ENCODE measurements at places on chromosomes 6 and 20. TPM values are rescaled to one million over a fixed set of nuclear protein-coding genes. Genes with fewer than 3 reads are reported as not detected.

The ME1 gene
- total RNA-seq: 23.4 TPM

GRCh38 chr20:58694241-58695083 lies 1.9 kb downstream of the NPEPL1 start:
- no peak for DNase-seq

DNA sequence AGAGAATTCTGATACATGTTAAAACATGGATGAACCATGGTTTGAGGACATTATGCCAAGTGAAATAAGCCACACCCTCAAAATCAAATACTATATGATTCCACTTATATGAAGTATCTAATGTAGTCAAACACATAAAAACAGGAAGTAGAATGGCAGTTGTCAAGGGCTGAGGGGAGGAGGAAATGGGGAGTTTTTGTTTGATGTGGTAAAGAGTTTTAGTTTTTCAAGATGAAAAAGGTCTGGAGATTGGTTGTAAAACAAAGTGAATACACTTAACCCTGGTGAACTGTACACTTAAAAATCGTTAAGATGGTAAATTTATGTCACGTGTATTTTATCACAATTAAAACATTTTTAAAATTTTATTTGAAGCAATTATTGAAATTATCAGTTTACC lies 127.4 kb upstream of the GRIK2 start:
- DNase-seq: no peak

GRCh38 chr20:33450867-33451266 lies 7.3 kb upstream of the SNTA1 start:
- no peak for DNase-seq

DNA sequence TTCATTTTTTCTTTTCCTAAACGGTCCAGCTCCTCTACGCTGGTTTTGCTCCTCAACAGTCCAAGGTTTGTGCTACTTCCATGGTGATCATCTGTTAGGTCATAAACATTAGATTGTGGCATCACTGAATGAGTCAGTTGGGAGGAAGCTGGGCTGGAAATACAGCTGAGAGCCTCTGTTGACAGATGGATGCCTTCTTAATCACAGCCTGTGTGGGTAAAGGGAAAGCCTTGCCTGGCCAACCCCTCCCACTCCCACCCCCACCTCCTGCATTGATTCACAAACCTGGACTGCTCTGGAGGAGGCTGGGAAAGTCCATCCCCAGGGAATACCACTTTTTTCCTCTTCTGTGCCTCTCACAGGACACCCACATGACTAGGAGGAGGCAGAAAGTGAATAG lies 180.6 kb upstream of the CCN2 start:
- peak; percentile 59 for DNase-seq

DNA sequence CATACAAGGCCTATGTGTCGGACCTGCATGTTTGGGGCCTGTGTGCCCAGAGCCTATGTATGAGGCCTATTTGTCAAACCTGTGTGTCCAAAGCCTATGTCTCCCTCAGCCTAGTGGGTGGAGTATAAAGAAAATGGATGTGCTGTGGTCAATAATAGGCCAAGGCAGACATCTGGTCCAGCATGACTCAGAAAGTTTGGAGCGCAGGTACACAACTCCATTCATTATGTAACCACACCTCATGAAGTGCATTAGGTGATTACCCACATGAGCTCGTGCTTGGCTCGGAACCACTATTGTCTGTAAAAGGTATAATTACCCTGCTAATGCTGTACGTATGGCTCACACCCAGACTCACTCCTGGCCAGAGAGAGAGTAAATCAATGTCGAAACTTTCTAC lies 302.4 kb upstream of the POU3F2 start:
- no peak for DNase-seq

DNA sequence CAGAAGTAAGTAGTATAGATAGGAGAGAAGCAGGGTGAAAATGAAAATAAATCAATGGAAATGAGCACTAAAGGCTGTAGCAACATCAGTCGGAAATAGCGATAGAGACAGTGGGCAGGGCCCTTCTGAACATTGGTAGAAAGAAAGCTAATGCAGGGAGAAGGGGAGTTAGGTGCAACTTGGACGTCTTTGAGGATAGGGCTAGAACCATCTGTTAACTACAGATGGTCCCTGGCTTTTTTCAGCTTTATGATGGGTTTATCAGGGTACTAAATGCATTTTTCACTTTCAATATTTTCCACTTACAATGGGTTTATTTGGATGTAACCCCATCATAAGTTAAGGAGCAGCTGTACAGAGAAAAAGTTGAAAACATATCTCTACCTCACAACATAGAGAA lies 72.8 kb upstream of the CNR1 start:
- no peak for DNase-seq

- DNase-seq: no peak
Observed at GRCh38 chr6:31877651-31878161, 1.1 kb downstream of the SLC44A4 start.

DNA sequence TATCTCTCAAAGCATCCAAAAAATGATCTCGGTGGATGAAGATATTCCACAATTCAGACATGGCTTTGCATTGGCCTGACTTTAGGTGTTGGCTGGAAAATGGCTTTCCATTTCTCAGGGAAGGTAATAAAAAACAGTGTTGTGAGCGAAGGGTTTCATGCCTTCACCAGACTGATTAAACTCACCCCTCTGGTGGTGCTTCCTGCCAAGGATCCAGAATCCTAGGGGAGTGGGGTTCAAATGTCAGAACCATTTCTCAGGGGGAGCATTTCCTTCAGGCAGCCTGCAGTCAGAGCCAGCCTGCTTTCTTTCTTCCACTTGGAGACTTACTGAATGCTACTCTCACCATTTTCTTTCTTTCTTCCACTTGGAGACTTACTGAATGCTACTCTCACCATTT lies 45.7 kb upstream of the SMIM28 start:
- no peak for DNase-seq

The BPIFB6 gene
- total RNA-seq: not detected

GRCh38 chr6:138550346-138550767 lies 51.1 kb upstream of the NHSL1 start:
- no peak for DNase-seq

The ATP6V1G2 gene
- 1.9 TPM for total RNA-seq

GRCh38 chr6:138157986-138158638 lies 3.6 kb upstream of the ARFGEF3 start:
- no peak for DNase-seq

The CNKSR3 gene
- 16.6 TPM for total RNA-seq

The LPA gene
- not detected for total RNA-seq

The BMP6 gene
- 13.4 TPM for total RNA-seq

DNA sequence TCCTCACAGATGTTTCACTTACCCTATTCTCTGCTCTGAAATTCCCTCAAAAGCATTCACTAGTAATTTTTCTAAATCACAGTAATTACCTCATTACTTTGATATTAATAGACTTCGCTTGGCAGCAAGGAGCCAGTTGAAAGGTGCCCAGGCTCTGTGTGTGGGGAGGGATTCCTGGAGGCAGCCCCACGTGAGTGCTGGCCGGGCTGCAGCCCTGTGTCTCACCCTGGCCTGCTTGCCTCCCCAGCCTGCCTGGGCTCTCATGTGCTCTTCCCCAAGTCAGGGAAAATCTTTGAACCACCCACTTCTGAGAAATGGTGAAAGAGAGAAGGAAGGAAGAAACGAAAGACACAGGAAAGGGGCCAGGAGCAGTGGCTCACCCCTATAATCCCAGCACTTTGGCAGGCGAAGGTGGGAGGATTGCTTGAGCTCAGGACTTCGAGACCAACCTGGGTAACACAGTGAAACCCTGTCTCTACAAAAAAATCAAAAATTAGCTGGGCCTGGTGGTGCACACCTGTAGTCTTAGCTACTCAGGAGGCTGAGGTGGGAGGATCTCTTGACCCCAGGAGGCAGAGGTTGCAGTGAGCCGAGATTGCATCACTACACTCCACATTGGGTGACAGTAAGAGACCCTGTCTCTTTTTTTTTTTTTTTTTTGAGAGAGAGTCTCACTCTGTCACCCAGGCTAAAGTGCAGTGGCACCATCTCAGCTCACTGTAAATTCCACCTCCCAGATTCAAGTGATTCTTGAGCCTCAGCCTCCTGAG lies 20.0 kb upstream of the SNTA1 start:
- no peak for DNase-seq

The CALHM4 gene
- not detected for total RNA-seq

GRCh38 chr6:133609415-133610226 lies 279.3 kb upstream of the TCF21 start:
- DNase-seq: no peak

- no peak for DNase-seq
Observed at GRCh38 chr6:48713612-48714011, 602.6 kb upstream of the PTCHD4 start.

DNA sequence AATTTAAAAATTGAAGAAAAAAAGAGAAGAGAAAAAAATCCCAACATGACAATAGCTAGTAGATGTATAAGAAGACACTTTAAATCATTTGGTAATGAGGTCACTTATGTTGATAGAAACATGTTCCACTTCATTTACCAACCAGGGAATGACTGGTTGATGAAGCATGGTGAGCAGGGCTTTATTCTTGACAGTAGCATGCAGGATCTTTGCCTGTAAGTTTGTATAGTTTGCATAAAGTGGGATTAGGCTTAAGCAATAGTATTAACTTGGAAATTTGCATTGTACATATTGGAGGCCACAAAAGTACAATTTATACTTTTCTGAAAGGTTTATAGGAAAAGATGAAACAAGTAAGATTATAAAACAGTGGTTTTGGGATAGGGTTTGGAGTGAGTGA lies 67.0 kb downstream of the NOX3 start:
- no peak for DNase-seq

The KCNK5 gene
- total RNA-seq: 1.2 TPM

DNA sequence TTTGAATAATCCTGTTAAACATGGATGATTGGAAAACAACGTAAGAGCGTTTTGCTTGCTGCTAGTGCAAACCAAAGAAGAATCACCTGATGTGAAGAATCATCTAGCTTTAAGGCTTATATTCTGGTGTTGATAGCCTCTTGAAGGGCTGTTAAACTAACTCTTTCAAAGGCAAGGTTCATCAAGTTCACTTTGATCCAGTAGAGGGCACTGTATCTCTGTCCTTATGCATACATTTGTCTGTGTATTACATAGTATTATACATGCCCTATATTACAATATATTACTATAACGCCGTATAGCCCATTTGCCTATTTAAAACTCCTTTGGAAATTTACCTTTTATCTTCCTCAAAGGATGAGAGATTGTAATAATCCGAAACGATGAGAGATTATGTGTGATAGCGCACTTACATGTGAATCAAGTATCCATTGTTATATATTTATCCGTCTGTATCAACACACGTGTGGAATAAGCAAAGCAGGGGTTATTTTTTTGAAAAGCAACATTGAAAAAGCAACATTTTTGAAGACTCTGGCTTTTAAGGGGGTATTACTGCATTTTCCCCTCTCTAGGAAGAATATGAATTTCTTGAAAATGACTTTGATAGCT lies 50.8 kb upstream of the NRN1 start:
- no peak for DNase-seq

- DNase-seq: peak; percentile 24
Observed at GRCh38 chr20:15446373-15446772, 1109.0 kb upstream of the FLRT3 start.

GRCh38 chr6:16049168-16049567 lies 79.7 kb upstream of the MYLIP start:
- DNase-seq: no peak

DNA sequence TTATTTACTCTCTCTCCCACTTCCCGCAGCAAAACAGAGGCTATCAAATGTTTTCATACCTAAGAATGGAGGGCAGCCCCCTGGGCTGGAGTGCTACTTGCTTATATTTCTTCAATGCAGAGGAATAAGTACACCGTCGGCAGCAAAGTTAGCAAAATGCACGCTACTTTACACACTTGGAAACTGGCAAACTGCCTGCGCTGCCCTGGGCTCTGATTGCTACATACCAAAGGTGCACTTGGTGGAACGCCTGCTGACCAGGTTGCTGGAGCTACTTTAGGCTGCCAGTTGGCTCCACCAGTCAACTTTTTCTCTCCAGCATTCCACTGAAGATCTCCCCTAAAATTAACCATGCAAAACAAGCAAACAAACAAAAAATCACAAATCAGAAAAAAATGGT lies 62.4 kb downstream of the PRSS35 start:
- DNase-seq: no peak

The SYNDIG1 gene
- 16.7 TPM for total RNA-seq

DNA sequence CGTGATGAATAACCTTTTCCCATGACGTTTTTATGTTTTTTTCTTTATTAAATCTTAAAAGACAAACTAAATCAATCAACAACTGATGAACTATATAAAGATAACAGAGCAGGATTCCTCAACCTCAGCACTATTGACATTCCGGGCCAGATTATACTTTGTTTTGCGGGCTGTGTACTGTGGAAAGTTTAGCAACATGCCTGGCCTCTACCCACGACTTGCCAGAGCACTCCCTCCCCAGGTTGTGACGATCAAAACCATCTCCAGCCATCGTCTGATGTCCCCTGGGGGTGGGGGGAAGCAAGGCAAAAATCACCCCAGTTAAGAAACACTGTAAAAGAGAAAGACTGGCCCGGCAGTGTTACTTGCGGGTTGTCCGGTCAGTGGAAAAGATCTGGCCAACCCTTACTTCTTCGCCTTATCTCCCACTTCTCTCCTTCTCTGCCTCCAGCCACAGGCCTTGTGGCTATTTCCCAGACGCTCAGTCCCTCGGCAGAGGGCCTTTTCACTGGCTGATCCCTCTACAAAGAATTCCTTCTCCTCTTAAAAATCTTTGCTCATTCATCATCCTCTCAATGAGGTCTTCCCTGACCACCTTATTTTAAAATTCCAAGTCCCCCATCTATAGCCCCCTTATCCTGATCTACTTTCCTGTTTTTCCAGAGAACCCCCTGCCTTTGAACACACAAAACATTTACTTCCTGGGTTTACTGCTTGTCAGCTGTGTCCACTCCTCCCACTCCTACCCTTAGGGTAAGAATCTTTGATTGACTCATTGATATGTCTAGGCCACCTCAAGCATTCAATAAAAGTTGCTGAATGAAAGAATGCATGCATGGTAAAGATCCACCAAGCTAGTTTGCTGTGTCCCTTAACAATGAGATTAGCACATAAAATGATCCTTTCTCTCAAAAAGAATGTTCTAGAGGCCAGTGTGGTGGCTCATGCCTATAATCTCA lies 14.7 kb upstream of the RAB22A start:
- no peak for DNase-seq

DNA sequence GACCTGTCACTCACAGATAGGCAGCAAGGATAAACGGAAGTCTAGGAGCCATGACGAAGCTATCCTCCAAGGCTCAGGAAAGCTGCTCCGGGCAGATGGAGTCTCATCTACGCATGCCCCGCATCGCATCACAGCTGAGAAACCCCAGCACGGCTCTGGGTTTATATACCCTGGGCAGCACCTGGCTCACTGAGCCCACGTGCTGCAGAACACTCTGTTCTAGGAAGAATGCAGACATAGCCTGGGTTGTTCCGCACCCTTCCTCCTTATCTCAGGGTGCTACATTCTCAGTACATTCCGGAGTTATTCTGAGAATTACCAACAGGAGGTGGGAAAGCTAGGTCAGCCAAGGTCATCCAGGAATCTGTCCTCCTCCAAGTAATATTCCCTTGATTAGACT lies 260.4 kb downstream of the CBLN4 start:
- peak; percentile 32 for DNase-seq

The OXT gene
- 0.92 TPM for total RNA-seq

The HCRTR2 gene
- not detected for total RNA-seq
